ENCODE measurements at places on chromosomes 12 and 14.

GRCh38 chr14:93026339-93026738 lies 89.4 kb downstream of the ITPK1 start:
- DNase-seq: no peak

DNA sequence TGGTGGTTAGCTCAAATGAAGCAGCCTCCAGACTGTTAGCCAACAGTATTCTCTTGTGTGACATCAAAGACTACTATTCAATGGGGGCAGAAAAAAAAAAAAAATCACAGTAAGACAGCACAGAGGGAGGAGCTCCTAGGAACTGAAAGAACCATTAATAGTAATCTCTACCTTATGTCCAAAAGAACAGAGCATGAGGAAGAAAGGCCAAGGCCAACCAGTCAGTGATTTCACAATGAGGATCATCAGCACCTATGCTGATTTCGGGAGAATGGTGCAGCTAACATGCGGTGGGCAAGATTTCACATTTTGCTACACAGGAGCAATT lies 66.3 kb upstream of the SOX5 start:
- no peak for DNase-seq

DNA sequence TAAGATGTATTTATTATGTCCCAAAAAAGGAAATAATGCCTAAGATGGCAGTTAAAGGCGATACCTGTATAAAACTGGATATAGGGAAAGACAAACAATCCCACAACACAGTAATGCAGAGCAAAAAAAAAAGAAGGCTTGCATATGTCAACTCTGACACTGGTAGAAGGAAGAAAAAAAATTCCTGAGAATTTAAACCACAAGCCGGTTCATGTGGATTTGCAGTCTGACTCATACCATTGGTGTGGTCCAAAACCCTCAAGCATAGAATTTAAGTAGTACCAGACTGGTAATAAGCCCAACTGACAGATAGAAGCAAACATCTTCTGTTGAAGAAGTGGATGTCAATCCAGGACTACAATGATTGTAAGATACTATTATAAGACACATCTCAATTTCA lies 7.2 kb downstream of the DNAI7 start:
- DNase-seq: no peak

- no peak for DNase-seq
These were observed 3.4 kb upstream of the AP1G2 start for GRCh38 chr14:23570806-23571483.

- DNase-seq: no peak
These were observed 723.4 kb downstream of the TRHDE start for GRCh38 chr12:72995616-72996015.

DNA sequence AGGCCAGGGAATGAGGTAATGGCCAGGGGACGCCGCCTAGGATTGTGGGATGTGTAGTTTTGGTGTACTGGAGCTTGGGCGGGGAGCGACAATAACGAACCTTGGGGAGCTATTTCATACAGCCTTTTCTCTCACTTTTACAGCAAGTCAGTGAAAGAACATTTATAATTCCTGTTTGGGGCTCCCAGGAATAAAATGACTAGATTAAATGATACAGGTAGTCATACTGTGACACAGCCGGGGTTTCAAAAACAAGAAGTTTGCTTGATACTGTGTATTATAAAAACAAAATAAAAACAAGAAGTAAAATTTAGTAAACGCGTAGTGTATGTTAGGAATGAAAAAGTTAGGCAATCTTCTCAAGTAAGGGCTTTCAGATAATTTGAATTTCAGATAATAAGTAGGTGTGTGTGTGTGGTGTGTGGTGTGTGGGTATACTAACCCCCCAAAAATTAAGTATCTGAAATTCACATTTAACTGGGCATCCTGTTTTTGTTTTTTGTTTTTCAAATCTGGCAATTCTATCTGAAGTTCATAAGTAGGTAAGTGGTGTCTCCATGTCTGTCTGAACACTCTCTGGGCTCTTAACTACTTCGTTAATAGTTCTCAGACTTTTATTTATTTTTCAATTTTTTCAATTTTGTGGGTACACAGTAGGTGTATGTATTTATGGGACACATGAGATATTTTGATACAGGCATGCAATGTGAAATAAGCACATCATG lies 458 bp upstream of the DCTN2 start:
- DNase-seq: no peak

DNA sequence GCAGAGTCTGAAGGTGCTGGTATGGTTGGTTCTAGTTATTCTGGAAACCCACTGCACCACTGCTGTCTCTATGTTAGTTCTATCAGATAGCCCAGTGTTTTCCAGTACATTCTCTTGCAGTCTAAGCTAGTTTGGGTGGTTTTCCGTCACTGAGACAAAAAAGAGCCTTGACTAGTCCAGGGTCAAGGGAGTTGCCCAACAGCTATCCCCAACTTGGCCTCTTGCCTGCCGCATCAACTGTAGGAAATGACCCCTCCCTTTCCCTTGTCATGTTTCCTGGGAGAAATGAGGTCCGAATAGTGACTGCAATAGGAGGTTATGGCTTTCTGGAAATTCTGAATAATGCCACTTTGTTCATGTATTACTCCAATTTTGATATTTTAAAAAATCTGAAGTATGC lies 160.4 kb downstream of the EFCAB11 start:
- no peak for DNase-seq

DNA sequence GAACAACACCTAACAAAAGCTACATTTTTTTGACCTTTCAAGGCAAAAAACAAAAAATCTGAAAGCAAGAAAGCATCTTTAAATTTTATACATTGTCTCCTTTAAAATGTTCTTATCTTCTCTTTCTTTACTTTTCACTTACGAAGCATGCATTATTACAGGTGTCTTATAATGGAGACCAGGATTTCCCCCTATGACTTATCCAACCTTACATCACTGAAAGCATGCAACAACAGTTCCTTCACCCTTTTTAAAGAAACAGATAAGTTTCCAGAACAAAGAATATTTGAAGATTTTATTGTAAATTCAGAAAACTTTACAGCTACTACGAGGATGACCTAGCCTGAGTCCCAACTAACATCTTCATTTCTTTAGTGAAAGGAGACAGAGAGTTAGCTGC lies 277.2 kb downstream of the AKAP6 start:
- DNase-seq: no peak

GRCh38 chr12:122726080-122726558 lies 4.5 kb downstream of the HCAR1 start:
- no peak for DNase-seq

- no peak for DNase-seq
These were observed 134.7 kb upstream of the DCN start for GRCh38 chr12:91317306-91317705.

GRCh38 chr12:123293178-123293760 lies 21.6 kb upstream of the CDK2AP1 start:
- DNase-seq: no peak

- no peak for DNase-seq
These were observed 812.4 kb downstream of the NRXN3 start for GRCh38 chr14:78982551-78982950.

- no peak for DNase-seq
These were observed 326.8 kb downstream of the SYT1 start for GRCh38 chr12:79191391-79191790.

DNA sequence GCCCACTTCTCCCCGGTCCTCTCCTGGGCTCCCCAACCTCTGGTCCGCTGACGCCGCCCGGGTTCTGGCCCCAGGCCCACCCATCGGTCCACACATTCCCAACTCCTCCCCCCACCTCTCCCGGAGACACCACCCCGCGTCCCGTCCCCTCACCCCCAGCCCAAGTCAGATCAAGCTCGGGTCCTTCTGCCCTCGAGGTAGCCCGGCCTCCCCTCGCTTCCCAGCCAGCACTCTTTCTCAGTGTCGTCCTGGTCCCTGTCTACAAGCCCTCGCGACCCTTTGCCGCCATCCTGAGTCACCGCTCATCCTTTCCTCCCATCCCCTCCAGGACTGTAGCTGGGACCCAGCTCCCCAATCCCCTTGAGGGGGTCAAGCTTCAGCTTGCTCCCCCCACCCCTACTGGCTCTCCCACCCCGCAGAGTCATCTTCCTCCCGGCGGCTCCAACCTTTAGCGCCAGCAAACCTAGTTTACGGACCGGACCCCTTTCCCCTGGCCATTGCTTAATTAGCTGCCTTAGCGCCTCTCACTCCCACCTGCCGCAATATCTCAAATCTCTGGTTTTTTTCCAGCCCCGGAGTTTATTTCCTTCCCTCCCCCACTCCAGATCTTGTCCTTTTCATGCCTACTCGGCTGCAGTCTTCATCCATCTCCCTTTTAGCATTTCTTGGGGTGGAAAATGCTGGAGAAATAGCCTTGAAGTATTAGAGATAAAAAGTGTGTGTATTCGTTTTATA lies 1.1 kb downstream of the PPP4R4 start:
- no peak for DNase-seq

All from T1000 (cell line).